ENCODE measurements at places on chromosomes 5 and 9. TPM values are rescaled to one million over a fixed set of nuclear protein-coding genes. Genes with fewer than 3 reads are reported as not detected.

- no peak for DNase-seq
These were observed 10.9 kb downstream of the LHX2 start for GRCh38 chr9:124022201-124023121.

- DNase-seq, result no peak
These were observed 40.4 kb downstream of the NAA35 start for GRCh38 chr9:85981369-85981768.

DNA sequence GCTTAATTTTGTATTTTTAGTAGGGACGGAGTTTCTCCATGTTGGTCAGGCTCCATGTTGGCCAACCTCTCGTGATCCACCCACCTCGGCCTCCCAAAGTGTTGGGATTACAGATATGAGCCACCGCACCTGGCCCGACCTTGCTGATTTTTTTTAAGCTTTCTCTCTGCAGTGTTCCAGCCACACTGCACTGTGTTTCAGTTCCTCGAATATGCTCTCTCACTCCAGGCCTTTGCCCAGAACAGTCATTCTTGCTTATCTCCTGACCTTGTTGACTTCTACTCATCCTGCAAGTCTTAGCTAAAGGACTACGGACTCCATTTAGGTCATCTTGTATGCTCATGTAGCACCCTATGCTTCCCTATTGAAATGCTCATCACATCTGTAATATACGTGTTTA, 3.3 kb downstream of the SNAPC3 start:
- no peak for DNase-seq

Gene KIAA0825
- total RNA-seq, result 5.6 TPM

DNA sequence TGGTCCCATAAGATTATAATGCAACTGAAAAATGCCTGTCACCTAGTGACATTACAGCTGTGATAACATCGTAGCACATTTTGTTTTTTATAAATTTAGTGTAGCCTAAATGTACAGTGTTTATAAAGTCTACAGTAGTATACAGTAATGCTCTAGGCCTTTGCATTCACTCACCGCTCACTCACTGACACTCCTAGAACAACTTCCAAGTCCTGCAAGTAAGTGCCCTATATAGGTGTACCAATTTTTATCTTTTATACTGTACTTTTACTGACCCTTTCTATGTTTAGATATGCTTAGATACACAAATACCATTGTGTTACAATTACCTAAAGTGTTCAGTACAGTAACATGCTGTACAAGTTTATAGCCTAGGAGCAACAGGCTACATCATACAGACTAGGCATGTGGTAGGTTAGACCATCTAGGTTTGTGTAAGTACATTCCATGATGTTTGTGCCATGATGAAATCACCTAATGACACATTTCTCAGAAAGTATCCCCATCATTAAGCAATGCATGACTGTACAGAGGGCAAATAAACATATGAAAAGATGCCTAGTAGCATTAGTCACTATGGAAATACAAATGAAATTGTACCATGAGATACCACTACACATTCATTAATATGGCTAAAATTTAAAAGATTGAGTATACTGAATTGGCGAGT, 127.6 kb downstream of the TRPM6 start:
- DNase-seq, result no peak

Data from sciatic nerve (tissue), 2 donors.